ENCODE measurements at places on chromosomes 2 and 18.

DNA sequence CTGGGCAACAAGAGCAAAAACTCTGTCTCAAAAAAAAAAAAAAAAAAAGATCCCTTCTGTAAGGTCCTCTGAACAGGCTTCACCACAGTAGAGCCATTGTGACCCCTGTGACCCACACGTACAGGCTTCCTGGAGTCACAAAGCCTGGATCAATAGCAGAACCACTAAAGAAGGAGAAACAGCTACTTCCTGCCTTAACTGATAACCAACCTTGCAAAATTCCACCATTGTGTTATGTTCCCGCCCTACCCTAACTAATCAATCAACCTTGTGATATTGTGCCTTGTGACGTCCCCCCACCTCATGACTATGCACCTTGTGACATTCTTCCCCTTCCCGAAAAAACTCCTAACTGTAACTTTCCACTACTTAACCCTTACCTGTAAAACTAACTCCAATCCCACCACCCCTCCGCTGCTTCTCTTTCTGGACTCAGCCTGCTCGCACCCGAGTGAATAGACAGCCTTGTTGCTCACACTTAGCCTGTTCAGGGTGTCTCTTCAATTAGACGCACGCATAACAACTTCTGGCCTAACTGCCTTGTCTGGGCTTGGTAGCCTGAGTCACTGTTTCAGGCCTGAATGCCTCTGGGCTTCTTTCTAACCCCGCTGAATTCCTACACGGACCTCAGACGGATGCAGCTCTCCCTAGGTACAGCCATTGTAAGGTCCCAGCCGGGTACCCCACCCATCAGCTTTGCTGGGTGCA is 13.9 kb downstream of the SCYGR8 start:
- peak; percentile 27 for DNase-seq

DNA sequence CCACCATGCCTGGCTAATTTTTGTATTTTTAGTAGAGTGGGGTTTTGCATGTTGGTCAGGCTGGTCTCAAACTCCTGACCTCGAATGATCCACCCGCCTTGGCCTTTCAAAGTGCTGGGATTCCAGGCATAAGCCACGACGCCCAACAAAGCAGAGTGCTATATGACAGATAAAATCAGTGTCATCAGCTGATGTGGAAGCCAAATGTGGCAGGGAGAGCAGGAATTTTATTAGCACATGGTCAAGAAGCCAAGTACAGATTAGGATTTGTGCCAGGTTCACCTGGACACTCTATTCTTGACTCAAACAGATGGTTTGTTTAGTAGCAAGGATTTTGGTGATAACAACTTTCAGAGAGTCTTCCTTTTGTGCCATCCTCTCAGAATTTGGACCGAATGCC is 62.7 kb downstream of the LCLAT1 start:
- no peak for DNase-seq

DNA sequence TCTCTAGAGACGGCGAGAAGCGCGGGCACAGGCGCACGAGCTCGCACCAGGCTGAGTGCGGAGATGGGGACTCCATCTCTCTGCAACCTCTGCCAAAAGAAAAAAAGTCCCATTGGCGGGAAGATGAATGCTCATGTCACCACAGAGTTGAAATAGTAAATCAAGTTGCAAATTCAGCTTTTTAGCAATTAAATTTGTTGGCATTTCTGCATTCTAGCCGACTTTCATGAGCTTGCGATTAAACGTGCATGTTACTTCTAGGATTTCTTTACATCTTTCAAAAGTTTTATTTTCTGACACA is 588 bp downstream of the CHAC2 start:
- DNase-seq: peak; percentile 48

DNA sequence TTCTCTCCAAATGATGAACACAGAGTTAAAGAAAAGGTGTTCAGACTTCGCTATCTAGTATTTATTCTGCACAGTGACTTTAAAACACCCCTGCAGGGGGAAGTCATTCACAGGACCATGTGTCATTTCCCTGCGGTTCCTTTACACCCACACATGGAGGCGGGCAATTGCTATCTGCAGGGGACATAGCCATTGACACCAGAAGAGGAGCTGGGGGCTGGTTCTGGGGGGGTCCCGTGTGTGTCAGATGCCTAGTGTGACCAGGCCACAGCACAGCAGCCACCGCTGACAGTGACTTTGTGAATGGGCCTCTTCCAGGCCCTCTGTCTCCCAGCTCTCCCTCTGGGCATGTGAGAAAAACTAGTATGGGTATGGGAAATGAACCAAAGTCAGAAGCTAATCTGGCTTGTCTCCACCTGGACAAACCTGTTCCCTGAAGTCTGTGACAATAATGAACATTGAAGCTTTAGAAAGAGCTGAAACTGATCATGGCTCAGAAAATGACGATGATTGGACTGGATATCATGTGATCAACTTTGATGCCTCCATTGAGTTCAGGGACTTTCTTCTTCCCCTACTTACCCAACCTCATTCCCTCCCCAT is 7.5 kb upstream of the GBX2 start:
- DNase-seq: no peak

DNA sequence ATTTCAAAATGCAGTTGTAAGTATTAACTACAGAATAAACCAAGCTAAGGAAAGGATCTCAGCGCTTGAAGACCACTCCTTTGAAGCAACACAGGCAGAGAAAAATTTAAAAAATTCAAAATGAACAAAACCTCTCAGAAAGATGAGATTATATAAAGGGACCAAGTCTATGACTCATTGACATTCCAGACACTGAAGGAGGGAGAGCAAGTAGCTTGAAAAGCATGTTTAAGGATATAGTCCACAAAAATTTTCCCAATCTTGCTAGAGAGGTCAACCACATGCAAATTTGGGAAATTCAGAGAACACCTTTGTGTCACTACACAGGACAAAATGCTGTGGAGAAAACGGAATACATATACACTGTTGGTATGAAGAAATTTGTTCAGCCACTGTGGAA is 112.6 kb upstream of the MC4R start:
- DNase-seq: no peak

GRCh38 chr2:57549642-57550102 is 496.9 kb upstream of the VRK2 start:
- no peak for DNase-seq

GRCh38 chr2:164609790-164610189 is 11.5 kb downstream of the GRB14 start:
- DNase-seq: no peak

GRCh38 chr2:45765007-45765727 is 113.7 kb downstream of the PRKCE start:
- no peak for DNase-seq

DNA sequence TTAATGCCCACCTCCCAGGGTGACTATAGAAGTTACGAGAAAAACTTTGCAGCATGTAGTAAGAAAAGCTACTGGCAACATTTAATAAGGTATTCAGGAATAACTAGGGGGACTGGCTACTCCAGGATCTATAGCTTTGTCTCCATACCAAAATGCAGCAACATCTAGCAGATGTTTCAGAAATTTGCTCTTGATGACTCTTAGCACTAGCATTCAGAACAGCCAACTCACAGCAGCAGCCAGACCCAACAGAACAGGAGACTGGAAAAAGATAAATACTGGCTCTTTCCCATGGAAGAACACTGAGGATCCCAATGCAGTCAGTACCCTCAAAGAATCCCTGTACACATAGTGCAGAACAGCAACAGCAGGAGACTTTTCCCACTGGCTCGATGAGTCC is 105.0 kb downstream of the PRKRA start:
- no peak for DNase-seq

- peak; percentile 60 for DNase-seq
Measured at GRCh38 chr2:96832754-96833507, 10.9 kb downstream of the ANKRD23 start.

DNA sequence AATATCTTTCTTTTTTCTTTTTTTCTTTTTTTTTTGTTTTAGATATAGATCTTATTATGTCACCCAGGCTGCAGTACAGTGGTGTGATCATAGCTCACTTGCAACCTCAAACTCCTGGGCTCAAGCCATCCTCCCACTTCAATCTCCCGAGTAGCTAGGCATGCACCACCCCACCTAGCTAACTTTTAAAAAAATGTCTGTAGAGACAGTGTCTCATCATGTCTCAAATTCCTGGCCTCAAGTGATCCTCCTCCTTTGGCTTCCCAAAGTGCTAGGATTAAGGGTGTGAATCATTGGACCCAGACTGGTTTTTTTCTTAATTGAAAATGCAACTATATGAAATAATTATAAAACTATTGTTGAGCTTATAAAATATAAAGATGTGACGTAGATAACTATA is 9.8 kb upstream of the ZCCHC2 start:
- no peak for DNase-seq

DNA sequence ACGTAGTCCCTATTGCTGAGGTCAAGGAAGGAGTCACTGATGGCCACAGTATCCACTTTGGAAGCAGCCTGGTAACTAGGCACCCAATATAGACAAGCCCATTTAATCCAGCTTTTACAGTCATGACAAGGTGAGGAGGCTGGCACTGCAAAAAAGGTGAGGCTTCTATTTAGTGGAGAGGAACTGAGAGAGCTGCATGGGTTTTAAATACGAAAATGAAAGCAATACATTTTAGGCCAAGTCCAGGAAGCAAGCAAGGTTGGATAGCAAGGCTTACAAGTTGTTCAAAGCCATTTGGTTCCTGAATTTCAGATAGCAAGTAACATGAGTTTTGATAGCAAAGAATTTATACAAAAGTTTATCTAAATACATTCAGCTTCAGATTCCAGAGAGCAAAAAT is 80.4 kb downstream of the SGPP2 start:
- DNase-seq: no peak

DNA sequence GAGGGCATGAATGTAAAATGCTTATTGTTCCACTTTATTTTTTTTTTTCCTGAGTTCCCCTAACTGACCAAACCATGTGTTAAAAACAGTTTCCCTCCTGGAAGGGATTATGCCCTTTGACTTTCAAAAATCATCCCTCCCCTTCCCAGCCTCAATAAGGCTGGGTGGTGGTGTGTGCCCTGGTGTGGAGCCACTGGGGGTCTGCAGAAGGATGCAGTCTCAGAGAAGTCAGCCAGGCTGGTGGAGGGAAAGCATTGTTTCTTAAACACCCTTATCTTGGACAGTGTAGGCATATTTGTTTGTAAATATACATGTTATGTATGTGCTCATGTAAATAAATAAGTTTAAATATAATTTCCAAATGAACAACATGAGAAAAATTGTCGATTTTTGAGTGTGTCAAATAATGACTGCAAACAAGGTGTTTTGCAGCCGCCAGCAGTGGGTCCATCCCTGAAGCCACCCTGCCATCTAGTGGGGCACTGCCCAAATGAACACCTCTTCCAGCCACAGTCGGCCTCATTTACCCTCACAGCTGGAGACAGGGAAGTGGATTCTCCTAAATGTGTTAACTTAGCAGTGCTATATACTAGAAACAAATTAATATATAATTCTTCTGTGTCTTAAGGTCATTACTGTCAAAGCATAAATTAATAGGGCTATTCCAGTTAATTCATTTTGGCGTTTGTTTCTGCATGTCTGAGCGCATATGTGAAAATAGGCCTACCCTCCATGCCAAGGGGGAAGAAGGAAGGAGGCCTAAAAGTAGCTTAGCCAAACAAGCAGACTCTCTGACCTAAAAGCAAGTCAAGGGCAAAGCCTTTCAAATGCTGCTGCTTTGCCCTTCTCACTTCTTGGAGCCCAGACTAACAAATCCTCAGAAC is 209.6 kb upstream of the PIK3C3 start:
- DNase-seq: peak; percentile 70

GRCh38 chr2:239201884-239202283 is 198.9 kb downstream of the HDAC4 start:
- no peak for DNase-seq
